Effector memory CD8-positive, alpha-beta T cell (primary cell): ENCODE measurements at places on chromosomes 1 and 21.

DNA sequence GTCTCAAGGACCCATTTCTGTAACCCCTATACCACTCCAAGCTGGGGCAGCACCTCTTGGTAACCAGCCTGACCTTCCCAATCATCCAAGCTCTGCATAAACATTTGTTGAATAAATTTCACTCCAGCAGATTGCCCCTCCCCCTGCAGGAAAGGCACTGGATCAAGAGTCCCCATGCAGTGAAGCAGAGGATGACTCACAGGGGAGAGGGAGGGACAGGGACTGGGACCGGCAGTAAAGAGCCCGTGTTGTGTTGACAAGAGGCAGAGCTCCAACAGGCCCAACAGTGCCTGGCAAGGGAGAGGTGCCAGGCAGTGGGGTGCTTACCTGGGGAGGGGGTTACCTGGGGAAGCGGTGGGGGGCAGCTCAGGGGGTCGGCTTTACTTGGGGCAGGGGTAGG, 32.3 kb downstream of the SLC9A1 start:
- DNase-seq, result no peak
- peak overlapping the region; percentile 35 for H3K27ac ChIP-seq
- no peaks in the 10 kb centered on the region for H3K27me3 ChIP-seq
- peaks cover 2% of the 10 kb centered on the region for H3K4me1 ChIP-seq
- H3K36me3 ChIP-seq, result peaks cover 7% of the 10 kb centered on the region
- H3K4me3 ChIP-seq, result no peak overlapping the region

- no peaks in the 10 kb centered on the region for H3K27me3 ChIP-seq
- no peaks in the 10 kb centered on the region for H3K4me1 ChIP-seq
- H3K4me3 ChIP-seq, result no peak overlapping the region
- H3K27ac ChIP-seq, result no peak overlapping the region
Measured at GRCh38 chr1:198809247-198809646, 170.4 kb downstream of the PTPRC start.

GRCh38 chr1:233904633-233905415, at the start of gene SLC35F3:
TSS of gene SLC35F3 (plus strand) at chr1:233904676.
- no peak for DNase-seq
- H3K27me3 ChIP-seq, result peaks cover 51% of the 10 kb centered on the region
- peaks cover 7% of the 10 kb centered on the region for H3K4me1 ChIP-seq
- no peaks in the 10 kb centered on the region for H3K36me3 ChIP-seq
- peak within 1 kb of the TSS; percentile 34 for H3K4me3 ChIP-seq

GRCh38 chr1:201355471-201355870, 22.0 kb downstream of the TNNT2 start:
- DNase-seq, result no peak
- H3K4me3 ChIP-seq, result no peak overlapping the region
- peaks cover 65% of the 10 kb centered on the region for H3K27me3 ChIP-seq
- H3K27ac ChIP-seq, result no peak overlapping the region
- no peaks in the 10 kb centered on the region for H3K36me3 ChIP-seq
- H3K4me1 ChIP-seq, result no peaks in the 10 kb centered on the region

- DNase-seq, result no peak
- no peak overlapping the region for H3K4me3 ChIP-seq
- H3K4me1 ChIP-seq, result peaks cover 8% of the 10 kb centered on the region
- H3K27ac ChIP-seq, result no peak overlapping the region
- no peaks in the 10 kb centered on the region for H3K27me3 ChIP-seq
- no peaks in the 10 kb centered on the region for H3K36me3 ChIP-seq
Measured at GRCh38 chr21:14688936-14689335, 142.8 kb upstream of the SAMSN1 start.

GRCh38 chr1:170663404-170664092, 383 bp upstream of the PRRX1 start:
- H3K4me3 ChIP-seq, result peak overlapping the region; percentile 13
- peaks cover 98% of the 10 kb centered on the region for H3K27me3 ChIP-seq
- no peaks in the 10 kb centered on the region for H3K36me3 ChIP-seq
- no peak overlapping the region for H3K27ac ChIP-seq
- DNase-seq, result no peak

DNA sequence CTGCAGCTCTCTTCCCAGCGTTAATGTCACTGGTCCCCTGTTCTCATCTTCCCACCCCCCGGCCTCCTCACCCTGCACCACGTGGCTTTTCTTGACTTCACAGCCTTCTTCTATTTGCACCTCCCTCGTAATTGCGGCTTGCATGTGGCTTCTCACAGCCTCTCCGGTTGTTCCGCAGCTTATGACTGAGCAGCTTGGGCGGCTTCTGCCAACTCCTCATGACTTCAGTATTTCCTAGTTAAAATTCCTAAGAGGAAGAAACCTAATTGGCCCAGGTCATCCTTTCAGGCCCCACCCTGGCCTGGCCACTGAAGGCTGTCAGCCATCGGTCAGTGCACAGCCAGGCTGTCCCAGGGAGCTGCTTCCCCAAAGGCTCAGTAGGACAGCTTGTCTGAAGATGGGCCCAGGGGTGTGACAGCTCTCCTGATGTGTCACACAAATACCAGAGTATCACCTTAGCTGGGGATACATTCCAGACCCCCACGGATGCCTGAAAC, 8.6 kb upstream of the RERE start:
- no peak overlapping the region for H3K27ac ChIP-seq
- H3K27me3 ChIP-seq, result peaks cover 6% of the 10 kb centered on the region
- DNase-seq, result peak; percentile 8
- no peak overlapping the region for H3K4me3 ChIP-seq
- peaks cover 5% of the 10 kb centered on the region for H3K36me3 ChIP-seq
